ENCODE measurements at places on chromosomes 11 and 22.

DNA sequence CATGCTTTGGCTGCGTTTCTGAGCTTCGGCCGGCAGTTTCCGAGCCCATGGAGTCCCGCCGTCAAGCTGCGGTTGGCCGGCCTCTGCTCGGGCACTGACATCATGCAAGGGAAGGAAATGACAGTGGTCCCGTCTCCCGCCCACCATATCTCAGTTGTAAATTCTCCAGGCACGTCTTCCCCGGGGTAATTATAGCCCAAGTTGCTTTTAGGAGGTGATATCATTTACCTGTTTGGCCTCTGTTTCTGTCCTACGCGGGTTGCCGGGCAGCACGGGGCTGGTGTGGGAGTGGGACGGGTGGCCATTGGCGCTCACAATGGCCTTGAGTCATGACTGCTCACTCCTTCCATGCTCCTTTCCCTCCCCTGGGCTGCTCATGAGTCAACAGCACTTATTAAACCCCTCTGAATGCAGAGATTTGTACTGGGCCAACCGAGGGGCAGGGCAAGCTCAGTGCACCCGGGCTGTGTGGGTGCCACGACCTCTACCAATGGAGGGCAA is 4.2 kb upstream of the ANO1 start:
- DNase-seq, result no peak

- no peak for DNase-seq
These were observed 79.8 kb downstream of the CLPB start for GRCh38 chr11:72354356-72355115.

DNA sequence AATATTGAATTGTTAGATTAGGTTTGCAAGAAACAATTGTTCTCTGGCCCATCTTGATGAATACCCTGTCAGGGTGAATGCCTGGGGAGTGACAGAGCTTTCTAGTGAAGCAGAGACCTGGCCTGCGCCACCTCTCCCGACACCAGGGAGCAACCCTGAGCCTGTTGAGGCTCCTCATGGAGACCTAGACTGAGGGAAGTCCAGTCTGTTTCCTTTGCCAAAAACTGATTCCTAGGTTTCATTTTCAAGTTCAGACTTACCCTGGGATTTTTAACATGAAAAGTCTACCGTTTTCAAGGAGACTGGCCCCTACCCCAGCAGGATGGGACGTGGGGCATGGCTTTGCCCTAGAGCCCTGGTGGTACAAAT is 173.7 kb upstream of the SORL1-AS1 start:
- DNase-seq, result no peak

DNA sequence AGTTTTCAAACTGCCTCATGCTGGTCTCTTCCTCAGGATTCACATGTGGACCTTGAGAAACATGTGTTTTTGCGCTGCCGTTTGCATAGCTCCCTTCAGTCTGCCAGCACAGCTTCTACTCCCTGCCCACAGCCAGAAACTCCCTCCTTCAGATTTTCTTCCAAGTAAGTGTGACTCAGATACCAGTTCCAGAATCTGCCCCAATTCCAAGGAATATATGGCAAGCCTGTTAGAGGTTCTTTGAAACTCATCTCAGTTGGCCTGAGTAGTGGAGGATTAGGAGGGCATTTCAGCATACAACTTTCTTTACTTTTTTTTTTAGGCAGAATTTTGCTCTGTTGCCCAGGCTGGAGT is 67.1 kb downstream of the SNX19 start:
- DNase-seq, result no peak

GRCh38 chr11:4459500-4459899 is 10.4 kb downstream of the OR52K2 start:
- DNase-seq, result no peak

DNA sequence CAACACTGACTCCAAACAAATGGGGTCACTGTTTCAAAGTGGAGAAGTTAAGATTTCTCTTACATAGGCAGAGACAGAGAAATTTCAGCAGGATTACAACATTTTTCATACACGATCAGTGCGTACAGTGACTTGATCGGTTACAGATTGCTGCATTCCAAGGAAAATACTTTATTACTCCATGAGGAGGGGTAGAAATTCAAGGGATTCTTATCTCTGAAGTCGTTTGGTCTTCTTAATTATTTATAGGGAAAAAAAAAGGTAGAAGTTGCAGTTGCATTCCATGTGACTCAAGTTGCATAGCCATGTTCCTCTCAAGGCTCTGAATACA is 10.7 kb upstream of the SMIM38 start:
- no peak for DNase-seq

DNA sequence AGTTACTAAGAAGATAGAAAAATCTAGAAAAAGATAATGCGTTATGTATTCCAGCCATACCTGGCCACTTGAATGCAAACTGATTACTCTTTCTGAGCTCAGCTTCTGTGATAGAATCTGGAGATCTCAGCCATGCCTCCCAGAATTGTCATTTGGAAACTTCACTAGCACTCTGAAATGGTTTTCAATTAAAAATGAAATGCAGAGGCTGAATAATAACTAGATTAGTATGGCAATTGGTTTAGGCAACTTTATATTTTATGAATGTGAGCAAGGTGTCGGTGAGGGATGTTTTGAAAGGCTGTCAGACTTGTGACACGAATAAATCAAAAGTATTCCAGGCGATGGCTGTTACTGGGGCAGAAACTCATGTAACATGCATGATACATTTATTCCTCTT is 128.8 kb upstream of the SORL1-AS1 start:
- no peak for DNase-seq

DNA sequence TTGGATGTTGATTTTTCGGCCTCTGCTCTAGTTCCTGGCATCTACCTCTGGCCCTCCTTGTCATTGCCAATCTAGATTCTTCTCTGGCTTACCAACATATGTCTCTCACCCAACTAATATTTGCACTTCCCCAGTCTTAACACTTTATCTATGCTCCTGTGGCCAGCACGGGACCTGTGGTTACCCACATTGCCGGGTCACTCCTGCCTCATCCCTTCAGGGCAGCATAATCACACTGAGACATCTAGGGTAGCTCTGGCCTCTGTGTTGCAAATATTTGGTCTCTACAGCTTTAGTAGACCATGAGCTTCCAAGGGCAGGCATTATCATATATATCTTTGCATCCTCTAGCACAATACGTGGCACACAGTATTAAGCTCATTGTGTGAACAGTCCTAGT is 182.0 kb upstream of the ARHGAP20 start:
- no peak for DNase-seq

DNA sequence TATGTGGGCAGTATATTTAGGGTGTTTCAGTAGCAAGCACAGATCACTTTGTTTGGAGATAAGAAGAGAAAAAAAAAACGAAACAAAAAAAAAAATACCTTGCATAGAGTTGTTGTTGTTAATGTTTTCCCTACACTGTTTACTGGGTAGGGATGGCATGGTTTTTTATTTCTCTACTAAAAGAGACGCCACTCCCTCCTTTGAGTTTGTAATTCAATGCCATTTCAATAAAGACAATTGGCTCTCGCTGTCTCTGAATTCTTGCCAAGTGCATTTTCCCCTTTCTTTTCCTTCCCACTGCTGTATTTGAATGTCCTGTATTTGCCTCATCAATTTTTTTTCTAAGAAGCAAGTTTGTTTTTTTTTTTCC is 213.9 kb upstream of the UBASH3B start:
- no peak for DNase-seq

DNA sequence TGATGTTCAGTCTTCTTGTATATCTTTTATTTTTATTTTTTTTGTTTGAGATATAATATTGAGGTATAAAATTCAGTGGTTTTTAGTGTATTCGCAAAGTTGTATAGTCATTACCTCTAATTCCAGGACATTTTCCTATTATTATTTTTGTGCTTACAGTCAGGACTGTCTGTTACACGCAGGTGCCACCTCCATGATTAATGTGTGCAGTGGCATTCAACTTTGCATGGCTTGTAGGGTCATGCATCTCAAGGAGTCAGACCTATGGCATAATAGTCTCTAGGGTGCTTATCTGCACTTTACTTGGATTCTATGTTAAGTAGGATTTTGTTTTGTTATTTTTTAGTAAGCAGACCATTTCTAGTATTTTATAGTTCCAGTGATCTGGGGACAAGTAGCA is 1.0 kb downstream of the CTR9 start:
- DNase-seq, result no peak

DNA sequence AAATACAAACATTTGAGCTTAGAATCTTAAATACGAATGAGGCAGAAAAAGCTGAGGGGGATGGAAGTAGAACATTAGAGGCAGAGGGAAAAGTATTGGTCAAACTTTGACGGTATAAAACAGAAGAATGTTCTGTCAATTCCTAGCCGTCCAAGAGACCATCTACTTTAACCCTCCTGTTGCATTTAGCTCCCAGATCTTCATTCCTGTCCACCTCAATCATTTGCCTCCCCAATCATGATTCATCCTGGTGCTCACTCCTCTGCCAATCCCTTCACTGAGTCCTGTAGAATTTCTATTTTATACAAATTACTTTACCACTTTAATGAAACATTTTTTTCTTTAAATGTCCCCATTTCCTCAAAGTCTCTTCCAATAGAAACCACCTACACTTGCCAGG is 28.2 kb downstream of the C2CD3 start:
- DNase-seq, result no peak

DNA sequence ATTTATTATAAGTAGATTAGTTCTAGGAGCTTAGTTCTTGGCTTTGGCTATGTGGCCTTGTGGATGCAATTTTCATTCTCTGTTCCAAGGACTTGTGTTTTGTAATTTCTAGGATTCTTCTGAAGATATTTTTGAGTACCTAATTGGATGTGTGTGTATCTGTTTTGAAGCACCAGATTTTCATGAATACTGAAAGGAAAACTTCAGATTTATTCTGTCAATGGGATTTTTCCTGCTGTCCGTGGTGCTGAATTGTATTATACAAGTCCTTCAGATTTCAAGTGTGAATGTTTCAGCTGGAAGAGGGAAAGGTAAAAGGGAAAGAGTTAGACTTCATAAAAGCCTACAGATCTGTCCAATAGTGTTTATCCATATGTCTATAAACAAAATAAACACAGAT is 18.2 kb upstream of the SYN3 start:
- no peak for DNase-seq

GRCh38 chr22:19802894-19803735 is 42.5 kb downstream of the TBX1 start:
- no peak for DNase-seq

GRCh38 chr11:77698896-77699295 is 61.3 kb upstream of the CLNS1A start:
- no peak for DNase-seq

- no peak for DNase-seq
These were observed 22.0 kb upstream of the CTSC start for GRCh38 chr11:88359541-88359940.

GRCh38 chr11:27401833-27402316 is 38.9 kb upstream of the CCDC34 start:
- DNase-seq, result no peak

DNA sequence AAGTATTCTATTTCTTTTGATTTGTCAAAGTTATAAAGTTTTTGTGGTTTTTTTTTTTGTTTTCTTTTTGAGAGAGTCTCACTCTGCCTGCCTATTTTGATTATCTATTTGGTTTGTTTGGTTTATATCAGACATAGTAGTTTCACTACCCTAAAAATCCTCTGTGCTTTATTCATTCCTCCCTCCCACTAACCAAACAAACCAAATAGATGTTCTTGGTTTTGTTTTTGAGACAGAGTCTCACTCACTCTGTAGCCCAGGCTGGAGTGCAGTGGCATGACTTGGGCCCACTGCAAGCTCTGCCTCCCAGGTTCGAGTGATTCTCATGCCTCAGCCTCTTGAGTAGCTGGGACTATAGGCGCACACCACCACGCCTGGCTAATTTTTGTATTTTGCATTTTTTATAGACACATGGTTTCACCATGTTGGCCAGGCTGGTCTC is 67.9 kb downstream of the ENTHD1 start:
- DNase-seq, result no peak

DNA sequence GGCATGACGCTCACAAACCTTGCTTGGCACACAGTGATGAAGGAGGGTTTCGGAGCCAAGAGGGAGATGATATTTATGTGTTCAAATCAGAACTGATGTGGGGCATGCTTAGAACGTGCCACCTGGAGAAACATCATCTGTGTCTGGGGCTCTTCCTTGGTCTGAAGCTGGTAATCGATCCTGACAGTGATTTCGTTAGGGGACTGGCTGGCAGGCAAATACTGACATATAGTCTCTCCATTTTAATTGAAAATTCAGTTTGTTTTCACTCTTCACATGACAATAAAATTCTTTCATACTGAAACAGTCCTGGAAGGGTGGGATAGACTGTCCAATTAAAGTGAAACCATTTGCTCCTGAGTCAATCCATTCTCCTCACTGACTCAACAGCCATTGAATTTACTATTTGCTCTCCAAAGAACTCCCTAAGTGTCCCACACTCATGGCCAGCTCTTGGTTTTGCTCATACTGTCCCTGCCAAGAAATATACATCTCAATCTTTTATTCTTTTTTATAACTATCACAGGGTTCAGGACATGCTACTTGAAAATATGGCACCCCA is 134.8 kb downstream of the TRPC6 start:
- DNase-seq, result no peak

DNA sequence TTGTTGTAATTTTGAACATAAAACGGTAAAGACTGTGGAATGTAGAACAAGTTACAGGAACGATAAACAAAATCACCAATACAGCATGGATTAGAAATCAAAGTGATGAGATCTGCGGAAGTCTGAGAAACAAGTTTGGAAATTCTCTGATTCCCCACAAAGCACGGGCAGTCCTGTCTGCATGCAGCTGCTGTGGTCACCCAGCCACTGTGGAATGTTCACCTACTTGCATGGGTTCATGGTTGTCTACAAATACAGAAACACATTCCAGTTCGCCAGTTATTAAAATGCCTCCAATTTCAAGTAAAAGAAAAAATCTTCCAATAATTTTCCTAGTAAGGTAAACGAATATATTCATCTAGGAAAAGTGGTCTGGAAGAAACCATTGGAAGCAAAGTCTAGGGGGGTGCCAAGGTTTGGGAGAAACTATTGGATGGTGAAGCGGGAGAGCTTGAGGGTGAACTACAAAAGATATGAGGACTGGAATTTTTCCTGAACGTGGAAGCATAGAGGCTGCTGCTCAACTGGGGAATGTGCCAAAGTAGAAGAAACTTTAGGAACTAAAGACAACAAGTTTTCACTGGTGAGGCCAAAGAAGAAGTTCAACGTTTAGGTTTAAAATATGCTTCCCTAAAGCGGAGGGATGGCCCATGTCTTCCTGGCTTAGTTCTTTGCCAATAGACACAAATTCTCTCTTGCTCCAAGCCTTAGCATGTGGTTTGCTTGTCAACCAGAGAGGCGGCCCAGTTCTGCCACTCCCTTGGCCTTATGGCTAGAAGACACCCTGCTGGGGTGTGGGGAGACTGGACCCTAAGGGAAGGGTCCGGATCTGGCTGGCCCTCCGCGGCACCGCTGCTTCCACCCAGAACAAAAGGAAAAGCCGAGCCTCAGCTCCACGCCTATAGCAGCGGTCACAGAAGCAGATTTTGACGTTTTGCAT is 70.2 kb downstream of the CTTN start:
- DNase-seq, result no peak

GRCh38 chr11:118705791-118706545 is 26.5 kb upstream of the TREH start:
- DNase-seq, result no peak

Data from activated CD4-positive, alpha-beta memory T cell treated with anti-CD3 and anti-CD28 coated beads, Interleukin-2, amount 10 ng/mL, durations not matched to agents 7 days and 5 days (primary cell).